Neuronal stem cell (in vitro differentiated cells): ENCODE measurements at places on chromosomes 16 and 17.
A peak's percentile ranks its signal among the peaks of the same experiment; 100 is the strongest.

DNA sequence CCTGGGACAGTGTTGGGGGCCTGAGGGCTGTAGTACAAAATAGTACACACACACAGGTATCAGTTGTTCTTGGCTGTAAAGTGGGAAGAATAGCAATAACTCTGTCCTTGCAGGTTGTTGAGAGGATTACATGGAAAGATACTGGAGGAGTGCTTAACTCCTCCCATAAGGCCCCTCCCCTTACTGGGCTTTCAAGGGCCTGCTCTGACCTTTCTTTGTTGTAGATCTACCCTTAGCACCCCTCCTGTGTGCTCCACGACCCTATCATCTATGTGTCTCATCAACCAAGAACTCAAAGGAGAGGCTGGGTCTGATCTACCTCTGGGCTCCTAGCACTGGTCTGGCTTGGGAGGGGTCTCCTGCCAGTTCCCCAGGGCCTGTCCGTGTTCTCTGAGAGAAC lies 8.3 kb upstream of the EDC4 start:
- H3K27me3 ChIP-seq = no peaks in the 10 kb centered on the region
- no peak for DNase-seq
- no peaks in the 10 kb centered on the region for H3K4me1 ChIP-seq
- H3K4me3 ChIP-seq = no peak overlapping the region

GRCh38 chr16:51355195-51355594 lies 204.1 kb upstream of the SALL1 start:
- no peak overlapping the region for H3K27ac ChIP-seq
- no peaks in the 10 kb centered on the region for H3K36me3 ChIP-seq
- no peak overlapping the region for H3K4me3 ChIP-seq
- peaks cover 15% of the 10 kb centered on the region for H3K4me1 ChIP-seq

DNA sequence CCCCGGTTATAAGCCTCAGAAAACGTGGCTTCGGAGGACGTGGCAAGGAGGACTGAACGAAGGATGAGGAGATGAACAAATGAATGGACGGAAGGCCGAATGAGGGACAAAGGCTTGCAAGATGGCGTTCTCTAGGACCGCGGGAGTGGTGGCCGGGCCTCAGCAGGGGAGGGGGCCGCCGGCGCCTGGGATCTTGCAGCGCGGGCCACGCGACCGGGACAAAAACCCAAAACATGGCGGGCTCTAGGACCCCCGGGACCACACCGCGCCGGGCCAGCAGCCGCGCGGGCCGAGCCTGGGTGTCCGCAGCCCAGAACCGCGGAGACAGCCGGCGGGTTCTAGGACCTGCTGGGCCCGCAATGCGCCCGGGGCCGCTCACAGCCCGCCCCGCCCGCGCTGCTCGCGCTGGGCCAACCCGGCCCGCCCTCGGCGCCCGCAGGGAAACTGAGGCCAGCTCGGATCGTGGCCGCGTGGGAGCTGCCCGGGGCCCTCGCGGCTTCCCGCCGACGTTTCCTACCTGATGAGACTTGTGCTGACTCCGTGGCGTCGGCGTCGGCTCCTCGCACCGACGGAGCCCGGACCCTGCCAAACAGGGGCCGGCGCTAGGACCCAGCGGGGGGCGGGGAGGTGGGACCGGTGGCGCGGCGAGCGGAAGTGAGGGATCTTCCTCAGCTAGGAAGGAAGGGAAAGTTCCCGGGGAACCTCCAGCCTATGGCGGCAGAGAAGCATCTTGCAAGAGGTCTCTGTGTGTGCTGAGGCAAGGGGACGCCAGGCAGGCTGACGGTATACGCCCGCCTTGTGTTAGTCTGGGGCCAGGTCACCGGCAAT lies 684 bp downstream of the ZNF668 start:
- H3K36me3 ChIP-seq = peaks cover 22% of the 10 kb centered on the region
- no peaks in the 10 kb centered on the region for H3K27me3 ChIP-seq
- H3K4me1 ChIP-seq = peaks cover 4% of the 10 kb centered on the region
- peak overlapping the region; percentile 87 for H3K4me3 ChIP-seq
- peak overlapping the region; percentile 91 for H3K27ac ChIP-seq
- peak; percentile 89 for DNase-seq

GRCh38 chr17:64773836-64774761 lies 112.0 kb upstream of the SMURF2 start:
- no peak overlapping the region for H3K4me3 ChIP-seq
- no peak overlapping the region for H3K27ac ChIP-seq
- H3K36me3 ChIP-seq = no peaks in the 10 kb centered on the region
- peaks cover 14% of the 10 kb centered on the region for H3K27me3 ChIP-seq
- DNase-seq = no peak
- H3K4me1 ChIP-seq = peaks cover 16% of the 10 kb centered on the region

DNA sequence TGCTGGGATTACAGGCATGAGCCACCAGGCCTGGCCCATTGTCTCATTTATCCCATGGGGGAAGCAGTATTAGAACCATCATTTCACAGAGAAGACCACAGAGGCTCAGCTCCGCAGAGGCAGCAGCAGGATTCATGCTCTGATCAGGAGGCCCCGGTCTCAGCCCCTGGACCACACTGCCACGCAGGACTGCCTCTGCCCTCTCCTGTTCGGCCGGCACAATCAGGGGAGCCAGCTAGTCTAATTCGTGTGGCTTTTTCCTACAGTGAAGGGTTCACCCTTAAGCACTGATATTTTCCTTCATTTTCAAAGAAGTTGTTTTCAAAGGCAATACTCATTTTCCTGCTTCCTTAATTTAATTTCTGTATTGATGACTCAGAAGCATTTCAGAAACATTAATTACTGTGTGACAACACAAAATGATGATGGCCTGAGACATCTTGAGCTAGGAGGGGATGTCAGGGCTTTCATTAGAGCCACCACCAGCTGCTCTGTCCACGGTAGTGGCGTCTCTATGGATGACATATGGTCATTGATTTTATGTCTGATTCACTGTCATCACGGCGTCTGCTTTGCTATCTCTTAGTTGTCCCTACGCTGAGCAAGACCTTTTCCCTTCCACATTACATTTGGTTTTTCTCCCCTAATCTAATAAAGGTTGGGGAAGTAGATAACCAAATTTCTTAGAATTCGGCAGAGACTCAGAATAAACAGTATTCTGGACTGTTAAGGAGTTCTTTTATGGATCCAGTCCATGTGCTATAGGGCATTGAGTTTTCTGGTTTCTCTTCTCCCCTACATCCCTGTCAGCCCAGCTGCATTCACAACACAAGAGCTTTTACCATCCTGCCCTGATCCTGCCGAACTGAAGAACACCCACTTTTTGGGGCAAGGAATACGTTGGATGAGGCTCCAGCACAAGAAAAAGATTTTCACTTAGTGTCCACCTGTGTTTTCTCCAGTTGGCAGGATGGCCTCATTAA lies 314.0 kb downstream of the SLC39A11 start:
- H3K36me3 ChIP-seq = no peaks in the 10 kb centered on the region
- H3K27me3 ChIP-seq = no peaks in the 10 kb centered on the region
- DNase-seq = no peak
- no peak overlapping the region for H3K4me3 ChIP-seq

GRCh38 chr17:29180788-29181160 lies 576 bp upstream of the MYO18A start:
- peak overlapping the region; percentile 87 for H3K4me3 ChIP-seq
- H3K4me1 ChIP-seq = peaks cover 24% of the 10 kb centered on the region
- H3K27ac ChIP-seq = no peak overlapping the region

GRCh38 chr16:59593194-59593661 lies 859.1 kb upstream of the GOT2 start:
- H3K27me3 ChIP-seq = no peaks in the 10 kb centered on the region
- no peak overlapping the region for H3K4me3 ChIP-seq
- no peak for DNase-seq
- H3K4me1 ChIP-seq = no peaks in the 10 kb centered on the region

DNA sequence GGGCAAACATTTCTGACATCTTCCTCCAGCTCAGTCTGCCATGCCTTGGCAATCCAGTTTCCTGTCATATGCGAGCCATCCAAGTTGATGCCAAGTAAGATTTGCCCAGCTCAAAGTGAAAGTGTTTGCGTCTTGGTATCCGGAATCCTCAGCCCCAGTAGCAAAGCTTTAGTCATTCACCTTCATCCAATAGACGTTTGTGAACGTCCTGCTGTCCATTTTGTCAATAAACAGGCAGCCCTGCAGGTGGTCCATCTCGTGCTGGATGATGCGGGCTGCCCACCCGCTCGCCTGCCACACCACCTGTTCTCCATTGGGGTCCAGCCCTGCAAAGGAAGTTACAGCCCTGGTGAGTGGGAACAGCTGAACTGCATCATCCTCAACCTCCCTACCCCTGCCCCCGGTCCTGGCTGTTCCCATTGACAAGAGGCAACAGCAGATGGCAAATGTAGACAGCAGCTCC lies 1.5 kb downstream of the PDF start:
- H3K27ac ChIP-seq = no peak overlapping the region
- H3K4me3 ChIP-seq = peak overlapping the region; percentile 92
- DNase-seq = no peak
- H3K36me3 ChIP-seq = peaks cover 89% of the 10 kb centered on the region
- H3K27me3 ChIP-seq = no peaks in the 10 kb centered on the region
- H3K4me1 ChIP-seq = peaks cover 15% of the 10 kb centered on the region

- no peak overlapping the region for H3K27ac ChIP-seq
- H3K27me3 ChIP-seq = no peaks in the 10 kb centered on the region
- no peak for DNase-seq
Measured at GRCh38 chr17:69883120-69883519, 191.9 kb upstream of the KCNJ16 start.

DNA sequence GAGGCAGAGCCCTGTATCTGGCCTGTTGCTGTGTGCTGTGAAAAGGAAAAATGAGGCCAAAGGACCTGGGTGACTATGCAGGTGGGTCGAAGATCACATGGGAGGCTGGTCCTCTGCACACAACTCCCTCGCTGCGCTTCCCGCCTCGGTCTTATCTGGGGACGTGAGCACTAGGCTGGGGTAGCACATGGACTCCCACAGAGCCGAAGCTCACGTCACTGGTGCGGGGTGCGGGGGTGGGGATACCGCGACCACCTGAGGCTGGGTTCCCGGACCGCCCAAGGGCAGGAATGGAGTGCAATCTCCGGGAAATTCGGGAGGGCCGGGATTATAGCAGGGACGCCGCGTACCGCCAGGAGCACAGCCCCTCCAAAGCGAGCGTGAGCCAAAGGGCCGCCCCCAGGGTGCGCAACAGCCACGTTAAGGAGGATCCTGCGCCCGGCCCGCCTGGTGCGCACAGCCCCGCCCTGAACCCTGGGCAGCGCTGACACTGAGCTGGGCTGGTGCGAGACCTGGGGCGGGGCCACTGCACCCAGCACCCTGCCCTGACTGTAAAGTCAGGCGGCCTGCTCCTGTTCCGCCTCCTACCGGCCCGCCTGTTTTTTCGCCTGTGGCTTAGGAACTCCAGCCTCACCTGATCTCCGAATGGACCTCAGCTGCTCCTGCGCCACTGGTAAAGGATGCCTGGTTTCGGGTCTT lies 4.8 kb downstream of the MT1A start:
- peak overlapping the region; percentile 5 for H3K4me3 ChIP-seq
- H3K27ac ChIP-seq = no peak overlapping the region
- peaks cover 1% of the 10 kb centered on the region for H3K4me1 ChIP-seq
- peaks cover 34% of the 10 kb centered on the region for H3K27me3 ChIP-seq
- no peak for DNase-seq

DNA sequence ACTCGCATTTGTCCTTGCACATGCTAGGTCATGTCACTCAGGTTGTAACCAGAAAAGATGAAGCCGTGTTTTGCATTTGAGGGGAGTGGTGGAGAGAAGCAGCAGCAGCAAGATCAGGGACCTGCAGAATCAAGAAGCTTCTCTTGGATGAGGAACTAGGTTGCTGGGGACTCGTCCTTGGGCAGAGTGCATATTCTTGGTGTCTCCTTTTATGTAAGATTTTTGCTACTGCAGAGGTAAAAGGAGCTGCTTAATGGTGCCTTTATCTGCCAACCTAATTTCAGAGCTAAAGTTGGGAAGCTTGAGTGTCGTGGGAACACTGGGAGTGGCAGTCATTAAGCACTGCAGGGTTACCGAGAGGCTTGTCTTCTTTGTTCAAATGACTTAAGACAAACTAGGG lies 236.5 kb downstream of the MAP2K4 start:
- no peaks in the 10 kb centered on the region for H3K36me3 ChIP-seq
- H3K27ac ChIP-seq = no peak overlapping the region
- DNase-seq = no peak
- no peak overlapping the region for H3K4me3 ChIP-seq

GRCh38 chr17:49566668-49567071 lies 9.0 kb upstream of the NXPH3 start:
- peaks cover 12% of the 10 kb centered on the region for H3K4me1 ChIP-seq
- DNase-seq = no peak
- H3K36me3 ChIP-seq = no peaks in the 10 kb centered on the region
- no peaks in the 10 kb centered on the region for H3K27me3 ChIP-seq

- H3K4me1 ChIP-seq = no peaks in the 10 kb centered on the region
- no peaks in the 10 kb centered on the region for H3K36me3 ChIP-seq
- H3K27ac ChIP-seq = no peak overlapping the region
- no peak for DNase-seq
- no peak overlapping the region for H3K4me3 ChIP-seq
- no peaks in the 10 kb centered on the region for H3K27me3 ChIP-seq
Measured at GRCh38 chr17:55273579-55274354, 9.0 kb downstream of the HLF start.

DNA sequence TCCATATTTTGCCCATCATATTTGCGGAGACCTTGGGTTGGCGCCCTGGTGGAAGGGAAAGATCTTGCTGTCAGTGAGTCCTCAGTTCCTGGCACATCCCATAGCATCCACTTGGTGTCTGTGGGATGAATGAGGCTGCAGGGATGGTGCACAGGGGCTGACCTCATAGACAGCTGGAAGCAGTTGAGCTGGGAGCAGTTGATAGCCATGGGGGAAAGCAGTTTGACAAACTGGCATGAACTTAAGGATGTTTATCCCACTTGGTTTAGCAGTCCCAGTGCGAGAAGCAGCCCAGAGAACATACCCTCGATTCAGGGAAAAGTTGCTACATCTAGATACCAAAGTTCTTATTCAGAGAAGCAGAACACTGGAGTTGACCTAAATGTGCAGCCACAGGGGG lies 80.7 kb downstream of the SNX29 start:
- H3K4me1 ChIP-seq = no peaks in the 10 kb centered on the region
- no peaks in the 10 kb centered on the region for H3K27me3 ChIP-seq
- no peaks in the 10 kb centered on the region for H3K36me3 ChIP-seq

DNA sequence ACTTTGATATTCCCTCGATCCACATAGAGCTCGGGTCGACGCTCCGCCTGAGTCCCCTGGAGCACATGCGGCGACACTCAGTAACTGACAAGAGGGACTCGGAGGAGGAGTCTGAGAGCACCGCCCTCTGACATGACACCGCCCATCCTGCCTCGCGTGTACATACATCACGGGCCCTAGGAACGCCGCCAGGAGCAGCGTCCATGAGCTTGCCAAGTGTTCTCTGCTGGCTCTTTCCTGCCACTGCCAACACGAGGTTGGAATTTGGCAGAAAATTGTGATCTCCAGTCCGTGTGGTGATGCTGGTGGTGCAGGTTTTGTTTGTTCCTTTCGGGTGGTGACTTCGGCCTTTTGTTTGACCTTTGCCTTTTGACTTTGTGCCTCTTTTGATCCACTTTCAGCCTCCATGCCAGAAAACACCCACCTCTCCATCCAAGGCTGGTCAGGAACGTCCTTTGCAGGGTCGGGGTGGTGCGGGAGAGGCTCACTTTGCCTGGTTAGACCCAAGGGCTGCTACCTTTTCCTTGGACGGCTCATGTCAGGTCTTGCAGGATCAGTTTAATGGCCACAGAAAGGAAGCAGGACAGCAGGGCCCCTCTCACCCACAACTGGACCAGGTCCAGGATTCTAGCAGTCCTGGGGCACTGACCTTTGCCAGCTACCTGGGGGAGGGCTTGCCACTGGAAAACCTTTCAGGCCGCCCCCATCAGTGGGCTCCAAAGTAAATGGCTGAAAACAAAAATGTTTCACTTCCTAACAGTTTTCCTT lies 27.6 kb downstream of the ELAC2 start:
- H3K4me3 ChIP-seq = no peak overlapping the region
- H3K36me3 ChIP-seq = peaks cover 38% of the 10 kb centered on the region
- no peak overlapping the region for H3K27ac ChIP-seq
- no peaks in the 10 kb centered on the region for H3K4me1 ChIP-seq
- no peak for DNase-seq
